Activated T-cell treated with anti-CD3 and anti-CD28 coated beads for 48 hours (primary cell): ENCODE measurements at places on chromosomes 5 and 9.

- no peak for DNase-seq
Measured at GRCh38 chr5:159157552-159157951, 51.8 kb downstream of the RNF145 start.

DNA sequence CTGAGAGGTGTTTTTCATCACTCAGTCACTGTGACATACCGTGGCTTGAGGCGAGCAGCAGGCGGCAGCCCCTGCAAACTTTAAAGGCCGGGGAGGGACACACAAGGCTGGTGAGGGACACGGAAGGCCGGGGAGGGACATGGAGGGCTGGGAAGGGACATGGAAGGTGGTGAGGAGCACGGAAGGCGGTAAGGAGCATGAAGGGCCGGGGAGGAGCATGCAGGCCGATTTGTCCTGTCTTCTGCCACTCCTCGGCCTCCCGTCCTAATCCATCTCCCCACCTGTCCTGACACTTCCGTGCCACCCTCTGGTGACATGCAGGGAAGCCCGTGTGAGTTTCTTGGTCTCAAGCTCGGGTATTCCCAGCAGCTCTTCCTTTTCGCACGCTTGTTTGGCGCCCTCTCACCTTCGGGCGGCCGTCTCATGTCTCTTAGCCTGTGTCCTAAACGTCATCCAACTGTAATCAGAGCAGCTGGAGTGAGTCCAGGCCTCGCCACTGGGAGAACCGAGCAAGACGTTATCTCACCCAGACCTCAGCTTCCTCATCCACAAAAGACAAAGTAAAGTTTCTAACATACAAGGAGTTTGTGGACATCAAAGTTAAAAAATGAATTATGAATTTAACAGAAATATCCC lies 126.5 kb downstream of the MRPL36 start:
- no peak for DNase-seq

DNA sequence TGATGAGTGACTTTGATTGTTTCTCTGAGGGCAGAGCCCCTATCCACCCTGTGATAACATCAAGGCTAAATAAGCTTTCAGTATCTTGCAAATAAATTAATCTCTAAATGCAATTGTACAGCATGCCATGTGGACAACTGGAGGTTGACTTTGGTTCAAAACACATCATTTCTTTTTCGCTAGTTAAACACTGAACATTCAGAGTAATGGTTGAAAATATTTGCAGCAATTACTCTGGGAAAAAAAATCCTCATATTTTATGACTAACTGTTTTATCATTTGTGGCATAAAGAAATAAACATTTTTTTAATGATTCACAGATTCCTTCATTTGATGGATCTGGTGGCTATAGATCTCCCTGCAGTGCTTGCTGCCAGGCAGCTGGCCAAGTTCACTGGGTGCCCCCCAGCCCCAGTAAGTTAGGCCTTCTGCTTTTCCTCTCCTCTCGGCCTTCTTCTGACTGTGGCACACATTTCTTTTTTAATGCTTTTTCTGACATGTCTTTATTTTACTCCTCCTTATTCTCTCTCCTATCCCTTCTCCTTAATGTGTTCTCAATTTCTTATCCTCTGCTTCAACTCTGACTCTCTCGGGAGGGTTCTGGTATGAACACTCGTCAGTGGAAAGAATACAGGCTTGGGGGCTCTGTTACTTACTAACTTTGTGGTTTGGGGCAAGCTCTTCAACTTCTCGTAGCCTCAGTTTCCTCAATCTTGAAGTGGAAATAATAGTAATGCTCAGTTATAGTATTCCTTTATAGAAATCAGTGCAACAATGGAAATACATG lies 69.6 kb downstream of the ADAMTSL1 start:
- no peak for DNase-seq

GRCh38 chr9:137688725-137689124 lies 69.9 kb downstream of the EHMT1 start:
- no peak for DNase-seq

DNA sequence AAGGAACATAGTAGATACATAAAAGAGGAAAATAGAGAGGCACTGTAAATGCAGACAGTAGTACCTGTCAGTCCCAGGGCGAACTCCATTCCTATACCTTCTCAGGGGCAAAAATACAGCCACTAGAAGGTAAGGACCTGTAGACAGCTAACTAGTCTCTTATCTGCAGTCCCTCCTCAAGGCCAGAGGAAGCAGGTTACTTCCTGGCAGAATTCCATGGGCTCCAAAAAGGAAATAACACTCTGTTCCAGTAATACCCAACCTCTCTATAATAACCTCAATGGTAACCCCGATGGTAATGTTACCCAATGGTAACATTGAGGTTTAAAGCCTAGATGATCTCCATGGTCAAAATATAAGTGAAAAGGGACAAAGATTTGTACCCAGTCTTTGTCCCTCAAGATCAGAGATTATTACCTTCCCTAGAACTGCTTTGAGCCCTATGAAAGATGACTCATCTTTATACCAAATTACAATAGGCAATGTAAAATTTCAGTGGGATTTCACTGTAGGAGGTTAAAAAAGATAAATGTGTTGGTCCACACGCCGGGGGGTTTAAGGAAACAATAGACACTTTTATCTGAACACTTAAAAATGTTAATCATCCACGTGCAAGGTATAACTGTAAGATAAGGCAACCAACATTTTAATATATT lies 113.0 kb downstream of the DENND1A start:
- DNase-seq = no peak

DNA sequence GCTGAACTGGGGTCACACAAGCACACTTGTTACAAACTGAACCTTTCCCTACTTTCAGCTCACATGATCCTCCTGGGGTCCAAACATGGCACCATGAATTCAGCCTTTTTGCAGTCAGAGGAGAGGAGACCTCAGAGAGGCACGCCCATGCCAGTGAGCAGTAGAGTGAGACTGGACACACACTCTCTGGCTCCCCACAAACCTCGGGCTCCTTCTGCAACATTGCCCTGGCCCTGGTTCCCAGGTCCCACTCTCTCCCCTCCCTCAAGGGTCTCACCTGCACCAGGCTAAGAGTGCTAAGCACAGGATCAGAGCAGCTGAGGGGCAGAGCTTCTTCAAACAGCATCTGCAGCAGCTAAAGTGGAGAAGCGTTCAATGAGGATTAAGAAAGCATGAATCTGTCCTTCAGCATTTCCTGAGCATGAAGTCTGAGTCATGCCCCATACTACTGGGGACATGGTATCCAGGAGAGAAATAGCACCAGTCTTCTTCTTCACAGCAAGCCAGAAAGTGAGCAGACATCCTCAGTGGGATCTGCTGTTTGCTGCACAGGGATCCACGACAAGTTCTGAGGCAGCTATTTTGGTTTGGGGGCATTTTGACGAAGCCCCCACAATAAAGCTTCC lies 27.2 kb downstream of the SLC35A4 start:
- DNase-seq = no peak

DNA sequence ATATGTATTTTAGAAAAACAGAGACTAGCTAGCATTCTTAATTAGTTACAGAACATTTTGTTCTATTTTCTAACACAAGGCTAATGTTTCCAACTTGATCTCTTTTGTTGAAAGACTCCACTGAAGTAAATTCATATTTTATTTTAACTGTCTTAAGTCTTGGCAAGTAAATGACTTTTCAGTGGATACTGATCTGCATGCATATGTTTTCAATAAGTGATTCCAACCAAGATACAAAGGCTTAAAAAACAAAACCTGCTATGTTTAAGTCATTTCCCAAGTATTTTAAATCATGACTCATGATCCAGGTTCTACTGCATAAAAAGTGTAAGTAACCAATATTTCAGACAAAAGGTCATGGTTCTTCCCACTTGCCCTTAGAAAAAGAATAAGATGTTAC lies 5.7 kb downstream of the CDO1 start:
- DNase-seq = no peak

GRCh38 chr5:69368458-69369339 lies 621 bp downstream of the AK6 start:
- DNase-seq = peak; percentile 2

GRCh38 chr5:60366489-60366888 lies 333.5 kb downstream of the DEPDC1B start:
- no peak for DNase-seq

- no peak for DNase-seq
Measured at GRCh38 chr9:126261584-126262356, 64.9 kb upstream of the MVB12B start.

DNA sequence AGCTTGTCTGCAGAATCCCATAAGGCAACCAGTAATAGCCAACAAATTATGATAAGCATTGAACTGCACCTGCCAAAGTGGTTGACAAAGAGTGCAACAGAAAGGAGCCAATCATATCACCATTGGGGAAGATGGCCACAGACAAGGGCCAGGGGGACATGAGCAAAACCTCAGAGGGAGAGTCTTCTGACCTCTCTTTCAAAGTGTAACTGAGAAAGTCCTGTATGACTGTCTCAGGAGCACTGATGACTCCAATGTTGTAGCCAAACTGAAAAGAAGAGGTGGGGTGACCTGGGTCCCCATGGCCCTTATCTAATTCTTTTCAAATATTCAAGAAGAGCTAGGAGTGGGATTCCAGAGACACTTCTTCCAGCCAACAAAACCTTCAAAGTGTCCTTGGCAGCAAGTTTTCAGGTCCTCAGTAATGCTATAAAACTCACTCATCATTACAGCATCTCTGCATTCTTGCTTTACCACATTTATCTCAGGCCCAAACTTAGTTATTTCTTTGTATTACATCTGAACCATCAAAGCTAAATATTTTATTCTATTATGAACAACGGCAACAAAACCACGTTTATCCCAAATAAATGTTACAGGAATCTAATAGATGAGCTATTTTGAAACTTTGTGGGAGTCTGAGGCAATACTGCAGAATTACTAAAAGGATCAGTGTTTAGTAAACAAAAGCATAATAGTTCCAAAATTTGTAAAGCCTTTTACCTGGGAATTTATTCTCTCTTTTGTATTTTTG lies 24.4 kb downstream of the FBLL1 start:
- no peak for DNase-seq

DNA sequence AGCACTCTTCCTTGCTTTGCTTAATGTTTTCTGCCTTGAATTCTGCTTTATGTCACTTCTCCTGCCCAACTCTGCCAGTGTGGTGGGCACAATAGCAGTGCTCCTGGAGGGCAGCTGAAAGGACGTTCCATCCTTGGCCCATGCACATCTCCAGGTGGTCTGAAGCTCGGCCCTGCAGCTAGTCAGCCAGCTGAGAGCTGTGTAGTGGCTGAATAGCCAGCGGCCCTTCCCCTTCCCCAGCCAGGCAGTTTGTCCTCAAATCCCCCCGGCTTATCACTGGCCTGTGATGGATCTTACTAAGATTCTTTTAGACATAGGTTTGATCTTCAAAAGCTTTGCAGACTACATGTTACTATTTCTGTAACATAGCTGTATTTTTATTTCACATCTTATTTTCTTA lies 42.7 kb upstream of the ANGPTL2 start:
- no peak for DNase-seq

GRCh38 chr9:127776195-127776923 lies 2.1 kb downstream of the SH2D3C start:
- DNase-seq = peak; percentile 60

- no peak for DNase-seq
Measured at GRCh38 chr9:7223981-7224380, 466.2 kb downstream of the KDM4C start.
